ENCODE measurements at places on chromosomes 1 and 21.

- DNase-seq: no peak
Measured at GRCh38 chr1:212525479-212526110, 83.0 kb upstream of the ATF3 start.

GRCh38 chr1:55012661-55013060, 13.9 kb downstream of the BSND start:
- no peak for DNase-seq

- DNase-seq: no peak
Measured at GRCh38 chr1:224180783-224181452, 2.1 kb upstream of the DEGS1 start.

GRCh38 chr1:8410791-8411190, 92.9 kb downstream of the SLC45A1 start:
- DNase-seq: no peak

- DNase-seq: no peak
Measured at GRCh38 chr1:64378826-64379225, 91.1 kb upstream of the CACHD1 start.

DNA sequence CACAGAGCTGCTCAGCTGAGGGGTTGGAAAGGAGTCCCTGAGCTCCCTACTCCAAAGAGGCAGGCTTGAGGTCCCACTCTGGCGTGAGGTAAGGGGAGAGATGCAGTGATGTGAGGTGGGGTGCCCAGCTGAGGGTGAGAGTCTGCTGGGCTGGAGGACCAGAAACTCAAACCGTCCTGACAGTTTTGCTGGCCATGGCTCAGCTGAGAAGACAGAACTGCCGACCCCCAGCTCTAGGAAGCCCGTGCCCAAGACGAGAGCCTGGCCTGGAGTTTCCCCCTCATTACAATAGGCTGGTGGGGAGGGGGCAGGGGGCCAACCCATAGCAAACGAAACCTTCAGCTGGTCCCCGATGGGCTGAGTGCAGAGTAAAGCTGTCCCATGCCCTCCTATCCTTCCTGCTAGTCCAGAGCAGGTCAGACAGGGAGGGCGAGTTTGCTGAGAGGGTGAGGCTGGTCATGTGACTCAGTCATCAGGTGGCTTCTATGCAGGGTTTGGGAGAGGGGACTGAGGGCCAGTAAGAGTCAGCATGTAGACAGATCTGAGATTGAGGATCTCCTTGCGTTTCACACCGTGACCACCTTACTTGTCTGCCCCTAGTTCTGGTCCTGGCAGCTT, 129.3 kb downstream of the PRDM2 start:
- DNase-seq: peak; percentile 23

DNA sequence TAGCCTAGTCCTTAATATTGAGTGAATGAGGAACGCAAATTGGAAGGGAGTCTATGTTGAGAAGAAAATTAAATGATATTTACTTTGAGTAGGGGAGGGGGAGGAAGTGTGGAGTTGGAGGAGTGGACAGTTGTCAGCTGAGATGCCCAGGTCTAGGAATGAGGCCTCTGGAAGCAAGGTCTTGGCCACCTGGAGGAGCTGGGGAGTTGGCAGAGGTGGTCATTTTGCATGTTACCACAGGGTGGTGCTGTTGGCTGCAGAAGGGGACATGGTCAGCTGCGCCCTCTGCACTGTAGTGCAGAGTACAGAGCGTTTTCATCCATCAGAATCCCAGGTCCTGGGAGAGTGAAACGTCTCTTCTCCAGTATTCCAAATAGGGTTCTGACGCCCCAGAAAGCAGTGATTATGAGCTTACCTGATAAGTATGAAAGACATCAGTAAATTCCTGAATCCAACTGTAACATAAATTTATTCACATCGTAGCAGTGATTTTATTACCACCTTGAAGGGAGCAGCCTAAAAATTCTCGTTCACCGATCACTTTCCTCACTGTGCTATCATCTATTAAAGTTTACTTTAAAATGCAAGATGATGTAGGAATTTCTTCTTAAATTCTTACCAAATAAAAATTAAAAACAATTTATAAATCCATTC, 13.8 kb downstream of the PARK7 start:
- peak; percentile 68 for DNase-seq

DNA sequence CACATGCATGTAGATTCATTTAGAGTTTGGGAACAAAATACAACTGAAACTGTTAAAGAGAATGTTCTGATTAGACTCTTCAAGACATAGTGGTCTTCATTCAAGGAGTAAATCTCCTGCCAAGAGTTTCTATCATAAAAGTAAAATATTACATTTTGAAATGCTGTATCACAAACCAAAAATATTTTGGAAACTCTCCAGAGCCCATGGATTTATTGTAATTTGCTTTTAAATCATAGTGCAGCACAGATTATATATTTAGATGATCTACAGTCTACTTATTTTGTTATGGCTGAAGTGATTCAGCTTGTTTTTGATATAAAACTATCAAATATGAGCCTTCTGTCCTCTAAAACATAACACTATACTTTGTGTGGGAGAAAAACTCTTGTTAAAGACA, 105.3 kb downstream of the DISP1 start:
- no peak for DNase-seq

- DNase-seq: no peak
Measured at GRCh38 chr1:71828431-71829012, 453.8 kb downstream of the NEGR1 start.

GRCh38 chr1:223844787-223845036, 1.0 kb downstream of the TP53BP2 start:
- DNase-seq: no peak

DNA sequence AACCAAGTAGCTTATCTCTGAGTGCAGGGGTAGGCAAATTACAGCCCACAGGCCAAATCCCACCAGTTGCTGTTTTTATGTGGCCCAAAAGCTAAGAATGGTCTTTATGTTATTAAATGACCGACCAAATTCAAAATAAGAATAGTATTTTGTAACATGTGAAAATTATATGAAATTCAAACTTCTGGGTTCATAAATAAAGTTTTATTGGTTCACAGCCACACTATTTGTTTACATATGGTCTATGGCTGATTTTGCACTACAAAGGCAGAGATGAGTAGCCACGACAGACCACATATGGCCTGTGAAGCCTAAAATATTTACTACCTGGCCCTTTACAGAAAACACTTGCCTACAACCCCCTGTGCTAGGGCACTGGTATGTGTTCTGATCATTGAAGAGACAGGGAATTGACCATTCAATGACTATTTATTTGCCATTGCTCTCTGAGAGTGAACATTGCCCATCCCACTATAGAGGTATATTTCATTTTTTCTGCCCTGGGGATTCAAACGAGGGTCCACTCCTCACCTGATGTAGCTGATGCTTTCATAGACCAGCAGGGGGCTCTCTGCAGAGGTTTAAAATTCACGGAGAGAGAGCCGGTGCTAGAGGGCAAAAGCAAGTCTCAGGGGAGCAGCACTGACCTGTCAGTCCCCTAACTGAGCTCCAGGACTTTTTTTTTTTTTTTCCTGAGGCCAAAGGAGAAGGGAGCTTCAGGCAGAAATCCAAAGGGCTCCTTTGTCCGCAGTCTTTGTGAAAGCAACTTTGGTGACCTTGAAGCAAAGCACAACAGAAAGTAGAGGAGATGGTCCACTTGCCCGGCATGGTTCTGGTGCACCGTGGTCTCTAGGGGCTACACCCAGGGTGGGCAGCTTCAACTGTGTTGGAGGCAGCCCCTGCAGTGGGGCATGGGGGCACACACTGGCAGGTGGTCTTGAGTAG, 7.3 kb upstream of the GNL2 start:
- no peak for DNase-seq

DNA sequence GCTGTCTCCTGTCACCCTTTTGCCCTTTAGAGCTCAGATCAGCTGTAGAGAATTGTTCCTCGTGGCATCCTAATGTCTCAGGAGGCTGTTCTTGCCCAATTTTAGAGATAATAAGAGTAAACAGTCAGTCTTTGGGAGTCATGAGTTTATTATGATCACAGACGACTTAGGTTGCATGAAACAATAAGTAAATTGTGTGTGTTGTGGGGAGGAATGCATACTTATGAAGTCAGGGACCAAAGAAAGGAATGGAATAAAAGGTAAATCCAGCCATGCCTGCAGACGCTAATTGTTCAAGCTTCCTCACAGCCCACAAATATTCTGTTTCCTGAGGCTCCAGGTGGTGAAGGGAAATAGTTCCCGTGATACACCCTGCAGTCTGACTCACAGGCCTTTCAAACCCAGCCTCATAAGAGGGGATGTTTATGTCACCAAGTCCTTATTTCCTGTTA, 897 bp downstream of the EPHX4 start:
- DNase-seq: peak; percentile 55

- DNase-seq: no peak
Measured at GRCh38 chr1:108007531-108007930, 42.6 kb upstream of the VAV3 start.

- DNase-seq: no peak
Measured at GRCh38 chr1:219495737-219496408, 117.0 kb downstream of the ZC3H11B start.

DNA sequence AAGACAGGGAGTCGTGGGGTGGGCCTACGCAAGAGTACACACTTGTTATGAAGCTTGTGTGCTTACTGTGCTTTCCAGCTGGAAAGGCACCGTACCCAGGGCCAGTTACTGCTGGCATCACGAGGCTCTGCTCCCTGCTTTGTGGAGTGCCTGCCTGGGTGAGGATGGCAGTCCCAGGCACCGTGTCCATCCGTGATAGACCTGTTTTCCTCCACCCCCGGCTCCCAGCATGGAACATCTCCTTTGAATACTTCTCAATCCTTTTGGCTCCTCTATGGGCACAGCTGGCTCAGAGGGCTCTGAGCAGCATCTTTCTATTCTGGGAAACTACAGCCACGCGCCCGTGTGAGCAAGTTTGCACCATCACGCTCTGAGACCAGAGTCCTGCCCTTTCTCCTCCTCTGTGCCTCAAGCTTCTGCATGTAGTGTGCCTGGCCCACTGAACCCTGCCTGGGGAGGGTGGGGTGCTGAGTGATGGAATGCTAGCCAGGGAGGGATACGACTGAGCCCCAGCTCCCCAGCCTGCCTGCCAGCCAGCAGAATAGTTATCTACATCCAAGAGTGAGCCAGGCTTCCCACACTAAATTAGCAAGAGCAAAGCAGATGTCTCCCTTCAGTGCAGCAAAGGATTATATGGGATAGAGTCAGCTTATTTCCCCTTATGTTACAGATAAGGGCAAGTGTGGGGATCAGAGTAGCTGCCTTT, 7.1 kb upstream of the TNR start:
- DNase-seq: no peak

DNA sequence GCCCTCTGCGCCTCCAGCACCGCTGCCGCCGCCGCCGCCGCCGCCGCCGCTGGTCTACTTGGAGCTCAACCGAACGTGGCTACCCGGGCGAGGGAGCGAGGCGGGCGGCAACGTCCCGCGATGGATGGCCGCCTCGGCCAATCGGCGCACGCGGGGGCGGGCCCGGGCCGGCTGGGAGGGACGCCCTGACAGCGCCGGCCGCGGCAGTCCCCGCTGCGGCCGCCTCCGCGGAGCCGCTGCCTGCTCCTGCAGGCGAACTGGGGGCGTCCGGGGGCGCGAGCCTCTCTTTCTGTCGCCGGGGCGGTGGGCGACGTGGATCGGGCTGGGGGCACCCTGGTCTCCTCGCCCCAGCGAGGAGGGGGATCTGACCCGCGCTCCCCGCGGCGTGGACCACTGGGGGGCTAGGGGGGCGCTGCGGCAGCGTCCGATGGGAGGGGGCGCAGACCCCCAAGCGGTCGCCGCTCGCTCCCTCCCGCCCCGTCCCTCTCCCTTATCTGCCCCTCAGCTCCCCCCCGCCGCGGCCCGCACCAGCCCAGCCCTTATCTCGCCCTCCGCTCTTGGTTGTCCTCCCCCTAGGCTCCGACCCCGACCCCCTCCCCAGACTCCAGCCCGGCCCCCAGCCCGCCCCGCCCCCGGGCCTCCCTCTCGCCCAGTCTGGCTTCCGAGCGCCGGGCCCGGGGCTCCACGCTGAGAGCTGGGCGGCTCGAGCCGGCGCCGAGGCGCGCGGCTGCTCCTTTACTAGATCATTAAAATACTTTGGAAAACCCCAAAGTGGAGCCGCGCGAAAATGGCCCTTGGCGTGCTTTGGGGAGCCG, at the start of gene SSBP3:
TSS of gene SSBP3 (minus strand) at position 56 of the 815 bp plus-strand sequence.
- peak; percentile 75 for DNase-seq

- DNase-seq: no peak
Measured at GRCh38 chr1:180906511-180906910, 6.2 kb upstream of the KIAA1614 start.

GRCh38 chr1:28244549-28245251, 8.8 kb downstream of the ATP5IF1 start:
- DNase-seq: no peak

DNA sequence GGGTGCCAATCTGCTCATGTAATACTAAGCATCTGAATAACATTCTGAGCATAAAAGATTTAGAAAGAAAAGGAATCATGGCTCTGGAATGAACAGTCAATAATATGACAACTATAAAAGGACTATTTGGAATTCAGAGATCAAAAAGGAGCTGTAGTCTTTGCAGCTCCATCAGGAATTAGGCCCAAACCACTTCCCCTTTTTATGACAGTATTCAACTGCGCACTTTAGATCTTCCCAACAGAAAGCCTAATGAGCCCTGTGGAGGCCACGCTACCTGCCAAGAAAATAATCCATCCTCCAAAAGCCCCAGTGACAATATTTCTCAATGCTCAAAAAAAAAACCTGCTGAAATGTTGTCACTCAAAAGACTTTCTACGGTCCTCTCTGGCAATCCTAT, 163.2 kb downstream of the SNX7 start:
- no peak for DNase-seq

- no peak for DNase-seq
Measured at GRCh38 chr1:244862354-244862698, 2.0 kb downstream of the HNRNPU start.

- DNase-seq: no peak
Measured at GRCh38 chr1:27958513-27958912, 1.3 kb upstream of the XKR8 start.

DNA sequence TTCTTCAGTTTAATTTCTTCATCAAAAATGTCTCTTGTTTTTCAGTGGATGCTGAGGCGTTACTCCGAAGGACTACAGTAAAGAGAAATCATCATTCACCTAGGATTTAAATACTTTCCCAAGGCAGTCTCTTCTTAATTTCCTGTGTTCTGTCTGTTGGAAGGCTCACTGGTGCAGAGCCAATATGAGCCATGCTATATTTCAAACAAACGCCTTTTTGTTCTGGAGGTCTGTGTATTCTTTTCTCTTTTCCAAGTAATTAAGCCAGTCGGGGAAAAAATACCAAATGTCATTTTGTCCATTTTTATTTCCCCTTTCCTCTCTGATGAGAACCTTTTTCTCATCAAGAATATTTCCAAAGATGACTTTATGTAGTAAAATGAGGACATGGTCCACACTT, 206.5 kb downstream of the RWDD3 start:
- DNase-seq: no peak

GRCh38 chr1:246638941-246639655, 72.8 kb downstream of the CNST start:
- DNase-seq: no peak

- DNase-seq: no peak
Measured at GRCh38 chr1:79777481-79778219, 771.1 kb upstream of the ADGRL4 start.

DNA sequence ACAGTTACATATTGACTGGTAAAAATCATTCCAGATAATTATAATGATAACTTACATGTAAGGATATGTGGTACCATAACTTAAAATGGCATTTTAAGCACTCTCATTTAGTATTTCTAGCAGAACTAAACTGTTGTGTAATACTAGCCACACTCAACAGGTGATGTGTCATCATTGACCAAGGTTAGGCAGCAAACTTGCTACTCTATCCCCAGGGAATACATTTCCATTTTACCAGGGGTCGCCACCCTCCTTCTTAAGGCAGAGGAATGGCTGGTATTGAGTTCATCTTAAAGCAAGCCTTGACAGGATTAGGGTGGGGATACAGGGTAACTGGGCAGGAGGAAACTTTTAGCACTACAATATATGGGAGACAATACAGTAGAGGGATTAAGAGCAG, 259.8 kb upstream of the CAMK1G start:
- DNase-seq: no peak

- DNase-seq: no peak
Measured at GRCh38 chr1:237786066-237786719, 104.5 kb downstream of the ZP4 start.

Measured in HCT116 (cell line).